ENCODE measurements at places on chromosomes 7 and 10. TPM values are rescaled to one million over a fixed set of nuclear protein-coding genes. Genes with fewer than 3 reads are reported as not detected.
A peak's percentile ranks its signal among the peaks of the same experiment; 100 is the strongest.

Gene SLC18A3
- total RNA-seq: not detected

DNA sequence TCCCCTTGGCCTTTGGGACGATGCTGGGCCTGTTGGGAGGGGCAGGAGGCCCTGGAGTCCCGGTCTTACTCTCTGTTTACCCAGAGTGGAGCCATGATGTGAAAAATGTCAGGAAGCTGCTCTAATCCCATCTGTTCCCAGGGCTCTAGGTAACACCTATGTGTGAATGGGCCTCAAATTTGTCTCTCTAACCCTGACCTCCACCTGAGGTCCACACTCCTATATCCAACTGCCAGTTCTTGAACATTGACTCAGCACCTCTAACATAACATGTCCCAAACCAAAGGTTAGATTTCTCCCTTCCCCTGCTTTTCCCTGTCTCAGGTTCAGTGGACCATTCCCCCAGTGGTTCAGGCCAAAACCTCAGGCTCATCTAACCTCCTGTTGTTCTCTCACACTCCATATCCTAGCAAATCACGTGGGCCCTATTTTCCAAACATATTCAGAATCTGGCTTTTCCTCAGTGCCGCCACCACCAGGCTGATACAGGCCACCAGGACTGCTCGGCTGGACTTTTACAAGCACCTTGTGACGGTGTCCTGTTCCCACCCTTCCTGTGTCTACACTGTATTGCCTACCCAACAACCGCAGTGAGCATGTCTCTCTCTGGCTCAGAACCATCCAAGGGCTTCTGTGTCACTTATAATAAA, 130.6 kb downstream of the ATXN7L1 start:
- no peak for DNase-seq
- no peaks in the 10 kb centered on the region for H3K36me3 ChIP-seq
- H3K27me3 ChIP-seq: no peaks in the 10 kb centered on the region
- no peak overlapping the region for H3K4me3 ChIP-seq
- H3K27ac ChIP-seq: no peak overlapping the region

DNA sequence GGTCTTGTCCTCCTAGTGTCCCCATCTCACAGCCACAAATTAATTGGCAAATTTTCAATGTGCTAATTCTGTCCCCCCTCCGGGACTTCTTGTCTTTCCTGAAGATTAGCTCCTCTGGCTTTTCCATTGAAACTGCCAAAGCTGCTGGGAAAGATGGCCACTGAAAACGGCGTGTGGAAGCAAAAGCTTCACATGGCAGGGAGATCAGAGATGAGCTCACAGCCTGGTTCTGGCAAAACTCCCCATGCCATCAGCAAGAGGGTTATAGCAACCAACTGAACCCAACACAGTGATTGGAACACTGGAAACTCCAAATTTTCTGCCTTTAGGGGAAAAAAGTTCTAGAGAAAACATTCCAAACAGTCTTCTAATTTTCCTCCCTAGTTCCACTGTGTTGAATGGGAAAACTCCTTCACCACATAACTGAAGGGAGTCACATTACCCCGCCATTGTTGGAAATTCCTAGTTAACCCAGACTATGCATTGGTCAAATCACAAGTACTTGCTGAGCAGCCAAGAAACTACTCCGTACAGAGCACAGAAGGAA, 37.0 kb downstream of the NRAP start:
- DNase-seq: no peak
- no peaks in the 10 kb centered on the region for H3K4me1 ChIP-seq
- H3K27me3 ChIP-seq: peaks cover 17% of the 10 kb centered on the region
- H3K36me3 ChIP-seq: no peaks in the 10 kb centered on the region
- H3K4me3 ChIP-seq: no peak overlapping the region

DNA sequence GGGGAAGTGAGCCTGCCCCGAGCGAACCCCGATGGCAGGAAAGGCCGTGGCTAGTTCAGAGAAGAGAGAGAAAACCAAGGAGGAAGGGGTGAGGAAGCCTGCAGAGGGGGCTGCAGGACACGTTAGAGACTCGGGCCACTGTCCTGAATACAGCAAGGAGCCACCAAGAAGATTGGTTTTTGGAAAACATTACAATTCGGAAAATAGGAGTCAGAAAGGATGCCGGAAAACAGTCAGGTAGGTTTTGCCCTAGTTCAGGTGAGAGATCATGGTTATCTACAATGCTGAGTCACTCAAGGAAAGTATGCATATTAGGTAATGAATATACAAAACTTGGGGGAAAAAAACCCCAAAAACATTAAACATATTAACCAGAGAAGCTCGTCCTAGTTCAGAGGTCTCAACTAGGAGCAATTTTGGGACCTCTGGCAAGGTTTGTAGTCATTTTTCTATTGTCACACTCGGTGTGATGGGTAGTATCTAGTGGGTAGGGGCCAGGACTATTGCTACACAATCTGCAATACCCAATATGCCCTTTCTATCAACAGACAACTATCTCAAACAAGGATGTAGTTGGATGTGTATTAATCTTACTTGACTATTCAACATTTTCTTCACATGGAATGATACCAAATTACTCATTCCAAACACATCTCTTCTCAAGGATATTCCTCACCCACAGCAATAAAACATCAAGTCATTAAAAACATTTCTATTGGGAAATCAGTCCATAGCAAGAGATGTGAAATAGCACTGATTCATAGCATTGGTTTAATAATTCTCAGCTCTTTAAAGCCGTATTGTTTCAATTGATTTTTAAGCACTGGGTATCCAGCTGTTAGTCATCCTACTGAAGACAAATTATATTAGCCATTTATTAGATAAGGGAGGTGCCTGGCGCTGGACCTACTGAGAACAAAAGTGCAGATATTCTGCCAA, 74.4 kb upstream of the RSU1 start:
- H3K27ac ChIP-seq: peak overlapping the region; percentile 7
- peaks cover 13% of the 10 kb centered on the region for H3K4me1 ChIP-seq
- peaks cover 3% of the 10 kb centered on the region for H3K36me3 ChIP-seq
- peak overlapping the region; percentile 33 for H3K4me3 ChIP-seq
- DNase-seq: peak; percentile 39
- peaks cover 1% of the 10 kb centered on the region for H3K27me3 ChIP-seq

- no peaks in the 10 kb centered on the region for H3K36me3 ChIP-seq
- no peak overlapping the region for H3K27ac ChIP-seq
- H3K4me3 ChIP-seq: no peak overlapping the region
- no peaks in the 10 kb centered on the region for H3K27me3 ChIP-seq
Observed at GRCh38 chr10:51934373-51934772, 235.0 kb upstream of the CSTF2T start.

All from activated CD4-positive, alpha-beta T cell treated with anti-CD3 and anti-CD28 coated beads, Interleukin-2, amount 10 ng/mL, durations not matched to agents 7 days and 5 days (primary cell).